H4 (cell line): ENCODE measurements at places on chromosomes 5 and 9.

DNA sequence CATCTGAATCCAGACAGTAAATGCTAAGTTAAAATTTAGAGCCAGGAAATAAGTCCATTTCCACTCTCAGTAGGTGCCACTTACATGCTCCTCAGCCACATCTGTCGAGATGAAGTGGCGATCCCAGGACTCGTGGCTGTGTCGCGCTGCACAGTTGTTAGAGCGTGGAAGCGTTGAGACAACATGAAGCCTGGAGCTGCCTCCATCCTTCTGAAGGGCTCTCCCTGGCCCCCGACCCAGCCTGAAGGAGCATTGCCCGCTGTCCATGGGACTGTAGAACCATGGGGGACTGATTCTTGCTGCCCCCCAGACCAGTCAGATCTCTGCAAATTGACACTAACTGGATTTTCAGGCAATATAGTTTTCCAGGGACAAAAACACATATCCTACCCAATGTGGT, 58.9 kb downstream of the IRX1 start:
- no peak for DNase-seq

DNA sequence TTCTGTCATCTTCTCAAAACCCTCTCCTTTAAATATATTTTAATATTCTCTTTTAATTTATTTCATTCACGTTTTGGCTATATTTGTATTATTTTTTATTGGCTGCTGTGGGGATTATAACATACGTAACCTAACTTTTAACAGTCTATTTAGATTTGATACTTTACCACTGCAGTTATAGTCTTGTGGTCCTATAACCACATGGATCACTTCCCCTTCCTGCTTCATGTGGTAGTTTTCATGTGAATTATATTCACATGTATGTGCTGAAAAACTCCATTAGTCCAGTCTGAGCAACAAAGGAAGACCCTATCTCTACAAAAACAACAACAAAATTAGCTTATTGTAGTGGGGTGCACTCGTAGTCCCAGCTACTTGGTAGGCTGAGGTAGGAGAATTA, 34.3 kb downstream of the CENPP start:
- DNase-seq, result no peak

DNA sequence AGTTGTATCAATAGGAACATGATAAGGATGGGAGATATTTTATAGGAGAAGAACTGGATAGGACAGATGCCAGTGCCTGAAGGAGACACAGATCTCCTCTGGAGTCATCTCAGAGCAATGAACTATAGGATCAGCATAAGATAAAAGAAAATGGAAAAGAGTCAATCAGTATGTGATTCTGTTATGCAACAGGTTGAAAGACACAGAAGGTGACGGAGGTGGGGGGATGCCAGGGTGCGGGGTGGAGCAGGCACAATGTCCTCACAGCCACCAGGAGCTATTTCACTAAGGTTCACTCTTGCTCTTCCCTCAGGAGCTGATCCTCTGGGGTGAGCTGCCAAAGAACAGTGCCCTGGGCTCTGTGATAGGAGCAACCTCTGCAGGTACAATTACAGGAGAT, 179.8 kb downstream of the BNC2 start:
- no peak for DNase-seq

- no peak for DNase-seq
Observed at GRCh38 chr9:73357607-73358006, 205.9 kb downstream of the ANXA1 start.

DNA sequence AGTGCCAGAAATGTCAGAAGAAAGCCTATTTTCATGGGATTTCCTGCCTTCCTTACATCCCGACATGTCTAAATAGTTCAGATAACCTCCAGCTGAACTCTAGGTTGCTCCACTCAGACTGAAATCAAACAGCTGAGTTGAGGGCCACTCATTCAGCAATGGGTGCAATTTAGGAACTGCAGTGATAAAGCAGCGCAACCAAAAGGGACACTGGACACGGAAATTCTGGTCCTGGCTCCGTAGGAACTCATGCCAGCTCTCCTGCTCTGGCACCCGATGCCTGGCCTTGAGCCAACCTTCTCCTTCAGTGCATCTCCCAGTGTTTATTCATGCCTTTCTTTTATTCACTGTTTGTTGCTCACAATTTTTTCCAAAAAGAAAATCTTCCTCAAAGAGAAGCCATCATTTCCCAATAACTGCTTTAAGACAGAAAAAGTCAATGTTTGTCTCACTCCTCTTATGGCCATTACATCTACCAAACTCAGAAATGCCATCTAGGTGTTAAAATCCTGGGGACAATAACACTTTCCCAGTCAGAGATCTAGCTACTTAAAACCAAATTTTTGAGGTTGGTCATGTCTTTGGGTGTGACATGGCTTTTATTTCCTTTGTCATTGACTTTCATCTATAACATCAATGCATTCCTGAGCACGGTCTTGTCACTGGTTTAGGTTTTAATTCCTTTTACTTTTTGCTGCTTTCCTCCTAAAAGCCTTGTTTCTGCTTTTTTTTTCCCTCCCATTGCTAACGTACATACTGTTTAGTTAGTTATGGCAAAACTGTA, 126.9 kb downstream of the PDE4D start:
- DNase-seq, result peak; percentile 34

GRCh38 chr9:137269231-137269772, 8.2 kb upstream of the TOR4A start:
- peak; percentile 69 for DNase-seq

DNA sequence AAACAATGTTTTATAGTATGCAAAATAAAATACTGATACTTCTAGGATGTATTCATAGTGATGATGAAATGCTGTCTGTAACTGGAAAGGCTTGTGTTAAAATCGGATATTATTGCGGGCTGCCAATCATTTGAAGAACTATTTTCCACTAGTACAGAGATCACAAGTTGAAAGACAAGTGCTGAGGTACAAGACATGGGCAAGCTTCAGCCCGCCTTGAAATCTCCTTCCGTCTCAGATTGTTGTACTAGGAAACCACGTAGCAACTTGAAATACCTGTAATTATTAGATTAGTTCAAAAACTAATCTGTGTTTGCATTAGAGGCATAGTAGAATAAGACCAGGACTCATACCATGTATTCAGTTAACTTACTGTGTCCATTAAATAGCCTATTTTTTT, 218.2 kb downstream of the ARHGEF28 start:
- no peak for DNase-seq

- no peak for DNase-seq
Observed at GRCh38 chr5:98259595-98259994, 513.9 kb upstream of the RGMB start.

DNA sequence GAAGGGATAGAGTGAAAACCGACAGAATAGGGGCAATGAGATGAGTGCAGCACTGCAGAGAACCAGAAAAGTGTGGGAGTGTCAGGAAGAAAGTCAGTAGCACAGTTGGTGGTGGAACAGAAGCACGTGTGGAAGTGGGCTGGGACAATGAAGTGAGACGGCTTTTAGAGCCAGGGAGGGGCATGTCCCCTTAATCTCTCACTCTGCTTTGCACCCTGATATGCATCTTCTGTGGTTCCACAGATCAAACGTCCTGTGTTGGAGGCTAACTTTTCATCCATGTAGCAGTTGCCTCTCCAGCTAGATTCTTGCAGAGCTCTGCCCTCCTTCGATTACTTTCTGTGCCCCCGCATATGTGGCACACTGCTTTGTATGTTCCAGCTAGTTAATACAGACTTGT, 163.6 kb downstream of the DOCK8 start:
- no peak for DNase-seq

DNA sequence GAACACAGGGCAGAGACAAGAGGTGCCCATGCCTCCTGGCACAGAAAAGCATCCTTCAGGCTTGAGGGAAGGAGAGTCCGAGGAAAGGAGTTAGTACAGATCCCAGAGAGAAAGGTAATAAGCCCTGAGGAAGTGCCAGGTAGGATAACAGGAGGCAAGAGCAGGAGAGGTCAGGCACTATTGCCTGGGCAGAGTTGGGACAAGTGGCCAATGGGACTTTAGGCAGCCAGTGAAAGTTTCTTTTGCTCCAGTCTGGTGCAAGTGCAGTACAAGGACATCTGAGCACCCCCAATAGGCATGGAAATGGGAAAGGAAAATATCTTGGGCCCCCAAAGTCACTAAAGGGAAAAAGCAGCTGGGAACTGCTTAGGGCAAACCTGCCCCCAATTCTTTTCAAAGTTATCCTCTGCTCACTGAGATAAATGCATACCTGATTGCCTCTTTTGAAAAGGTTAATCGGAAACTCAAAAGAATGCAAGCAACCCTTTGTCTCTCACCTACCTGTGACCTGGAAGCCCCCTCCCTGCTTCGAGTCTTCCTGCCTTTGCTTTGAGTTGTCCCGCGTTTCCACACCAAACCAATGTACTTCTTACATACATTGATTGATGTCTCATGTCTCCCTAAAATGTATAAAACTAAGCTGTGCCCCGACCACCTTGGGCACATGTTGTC, 46.5 kb downstream of the ELOVL7 start:
- no peak for DNase-seq

DNA sequence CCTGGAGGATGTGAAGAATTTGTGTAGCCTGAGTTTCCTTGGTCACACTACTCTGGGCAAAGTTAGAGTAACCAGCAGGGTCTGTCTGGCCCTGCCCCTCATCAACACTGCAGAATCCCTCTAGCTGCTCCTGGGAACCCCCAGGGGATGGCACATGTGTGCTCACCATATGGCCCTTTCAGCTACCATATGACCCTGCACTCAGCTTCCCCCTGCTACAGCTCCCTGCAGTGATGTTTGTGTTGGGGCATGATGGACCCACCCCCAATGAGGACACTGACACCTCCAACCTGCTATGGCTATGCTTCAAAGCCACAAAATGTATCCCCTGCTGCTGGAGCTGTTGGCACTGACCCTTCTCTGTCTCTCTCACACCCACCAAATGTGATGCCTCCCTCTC, 152.7 kb downstream of the SNX18 start:
- no peak for DNase-seq

DNA sequence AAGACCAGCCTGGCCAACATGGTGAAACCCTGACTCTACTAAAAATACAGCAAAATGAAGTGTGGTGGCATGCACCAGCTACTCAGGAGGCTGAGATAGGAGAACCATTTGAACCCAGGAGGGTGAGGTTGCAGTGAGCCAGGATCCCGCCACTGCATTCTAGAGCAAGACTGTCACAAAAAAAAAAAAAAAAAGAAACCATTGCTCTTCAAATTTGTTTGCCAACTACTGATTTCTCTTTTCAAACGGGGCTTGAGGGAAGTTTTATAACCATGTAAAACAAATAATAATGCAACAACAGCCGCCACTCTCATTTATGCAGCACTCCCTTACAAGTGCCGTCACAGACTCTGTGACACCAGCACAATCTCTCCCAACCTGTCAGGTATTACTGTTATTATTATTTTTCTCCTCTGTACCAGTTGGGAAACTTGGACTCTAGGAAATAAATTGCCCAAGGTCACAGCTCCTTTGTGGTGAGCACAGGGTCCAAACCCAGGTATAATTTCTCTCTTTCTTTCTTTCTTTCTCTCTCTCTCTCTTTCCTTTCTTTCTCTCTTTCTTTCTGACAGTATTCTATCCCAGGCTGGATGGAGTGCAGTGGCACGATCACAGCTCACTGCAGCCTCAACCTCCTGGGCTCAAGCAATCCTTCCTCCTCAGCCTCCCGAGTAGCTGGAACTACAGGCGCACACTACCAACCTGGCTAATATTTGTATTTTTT, 25.4 kb downstream of the SERINC5 start:
- no peak for DNase-seq

DNA sequence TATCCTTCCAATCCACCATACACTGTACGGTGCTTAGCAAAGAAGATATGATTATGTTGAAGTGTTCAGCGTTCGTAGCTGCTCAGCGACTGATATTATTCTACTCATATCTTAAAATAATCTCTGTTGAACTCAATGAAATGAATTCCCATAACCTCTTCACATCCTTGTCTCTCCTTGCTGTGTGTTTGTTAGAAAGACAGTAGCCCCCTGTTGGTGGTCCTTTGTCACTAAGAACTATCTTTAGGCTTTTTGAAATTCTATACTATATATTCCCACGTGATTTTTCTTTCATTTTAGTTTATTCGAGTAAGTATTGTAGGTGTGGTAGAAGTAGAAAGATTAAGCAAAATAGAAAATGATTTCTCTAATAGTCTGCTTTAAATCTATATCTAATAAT, 762.8 kb upstream of the WWC1 start:
- no peak for DNase-seq

DNA sequence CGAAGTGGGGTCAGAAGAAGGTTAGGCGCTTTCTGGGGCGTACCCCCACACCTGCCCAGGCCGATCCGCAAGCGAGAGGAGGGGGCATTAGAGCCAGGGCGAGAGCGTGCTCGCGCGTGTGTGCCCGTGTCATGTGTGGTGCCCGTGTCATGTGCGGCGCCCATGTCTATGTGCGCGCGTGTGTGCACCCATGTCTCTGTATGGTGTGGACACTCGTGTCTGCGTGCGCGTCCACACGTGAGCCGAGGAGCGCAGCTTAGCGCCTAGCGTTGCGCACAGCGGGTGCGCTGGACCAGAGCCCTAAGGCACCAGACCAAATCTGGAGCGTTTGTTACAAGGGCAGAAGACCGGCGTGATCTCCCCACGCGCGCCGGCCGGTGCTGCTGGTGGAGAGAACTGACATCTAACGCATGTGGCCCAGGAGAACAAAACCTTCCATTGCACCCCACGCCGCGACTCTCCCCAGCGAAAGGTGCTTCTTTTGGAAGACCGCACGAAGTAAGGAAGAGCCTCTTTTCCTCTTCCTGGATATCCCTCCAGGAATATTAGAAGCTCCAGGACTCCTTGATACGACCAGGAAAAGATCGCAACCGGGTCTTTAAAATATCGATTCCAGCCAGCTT, 644 bp downstream of the NIM1K start:
- DNase-seq, result no peak

- DNase-seq, result no peak
Observed at GRCh38 chr5:84228266-84228665, 156.4 kb downstream of the EDIL3 start.

GRCh38 chr5:1521671-1522600, 1.8 kb downstream of the LPCAT1 start:
- peak; percentile 79 for DNase-seq

- DNase-seq, result no peak
Observed at GRCh38 chr9:8287501-8287900, 487.9 kb upstream of the DMAC1 start.

GRCh38 chr9:80061940-80062339, 490.2 kb downstream of the TLE4 start:
- peak; percentile 75 for DNase-seq

- no peak for DNase-seq
Observed at GRCh38 chr5:176648474-176649194, 1.4 kb downstream of the TSPAN17 start.

DNA sequence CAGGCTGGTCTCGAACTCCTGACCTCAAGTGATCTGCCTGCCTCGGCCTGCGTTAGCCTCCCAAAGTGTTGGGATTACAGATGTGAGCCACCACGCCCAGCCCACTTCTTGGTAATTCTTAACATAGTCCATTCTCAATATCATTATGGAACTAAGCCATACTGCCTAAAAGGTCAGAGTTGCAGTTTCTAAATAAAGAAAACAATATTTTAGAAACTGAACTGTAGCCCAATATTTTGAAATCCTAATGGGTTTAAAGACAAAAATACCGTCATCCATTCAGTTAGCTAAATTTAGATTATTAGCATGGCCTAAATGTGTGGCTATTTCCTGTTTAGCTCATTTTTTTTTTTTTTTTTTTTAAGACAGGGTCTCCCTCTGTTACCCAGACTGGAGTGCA, 99.5 kb downstream of the USP20 start:
- DNase-seq, result no peak
